ENCODE measurements at places on chromosomes 3 and 15. TPM values are rescaled to one million over a fixed set of nuclear protein-coding genes. Genes with fewer than 3 reads are reported as not detected.

Gene FMN1
- 0.90 TPM for polyA plus RNA-seq

Gene GLDN
- polyA plus RNA-seq: 0.43 TPM

Gene GRM7
- not detected for polyA plus RNA-seq

- DNase-seq: no peak
Measured at GRCh38 chr3:23991683-23992628, 46.9 kb downstream of the NR1D2 start.

DNA sequence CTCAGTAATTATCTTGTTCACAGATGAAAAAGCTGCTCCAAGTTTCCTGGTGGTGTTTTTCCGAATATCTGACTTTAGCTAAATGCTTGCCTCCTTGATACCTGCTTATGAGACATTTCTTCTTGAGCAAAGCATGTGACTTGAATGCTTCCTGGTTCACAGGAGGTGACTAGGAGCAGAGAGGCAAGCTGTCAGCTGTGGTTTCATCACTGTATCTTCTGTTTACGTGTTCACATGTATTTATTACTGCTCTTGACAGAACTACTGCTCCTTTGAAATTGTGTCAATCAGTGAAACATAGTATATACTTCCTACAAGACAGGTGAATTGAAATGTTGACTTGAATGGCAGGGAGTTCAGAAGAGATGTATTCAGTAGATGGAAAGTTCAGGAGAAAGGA lies 8.9 kb upstream of the SPPL2A start:
- no peak for DNase-seq

DNA sequence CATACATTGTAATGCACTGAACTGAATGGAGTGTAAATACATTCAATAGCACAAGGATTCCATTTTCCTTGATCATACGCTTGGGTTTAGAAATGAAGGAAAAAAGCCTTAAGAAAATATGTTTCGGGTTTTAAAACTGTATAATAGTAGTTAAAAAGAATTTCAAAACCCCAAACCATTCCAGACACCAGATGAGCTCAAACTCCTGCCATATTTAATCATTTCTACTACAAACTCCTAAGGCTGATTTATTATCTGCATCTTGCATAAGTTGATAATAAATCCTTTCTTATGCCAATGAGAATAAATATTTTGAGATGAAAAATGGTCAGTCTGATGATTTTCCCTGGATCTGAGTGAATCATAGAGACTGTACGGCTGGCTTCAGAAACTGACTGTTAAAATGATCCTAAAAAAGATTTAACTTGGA lies 51.0 kb downstream of the NR1D2 start:
- no peak for DNase-seq

DNA sequence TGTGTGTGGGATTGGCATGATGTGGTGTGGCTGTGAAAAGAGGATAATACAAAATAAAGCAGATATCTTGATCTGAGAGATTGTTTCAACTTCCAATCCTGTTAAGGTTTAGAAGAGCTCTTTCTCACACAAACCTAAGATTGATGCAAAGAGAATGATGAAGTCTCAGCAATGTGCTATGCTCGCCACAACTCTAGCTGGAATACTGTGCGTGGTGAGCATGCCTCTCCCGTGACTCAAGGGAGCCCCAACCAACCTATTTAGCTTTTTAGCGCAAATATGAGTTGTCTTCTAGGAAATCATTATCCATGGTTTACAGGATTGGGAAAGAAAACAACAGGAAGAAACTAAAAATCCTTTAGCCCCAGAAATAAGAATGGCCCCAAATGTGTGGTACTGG lies 28.5 kb downstream of the BTLA start:
- no peak for DNase-seq

DNA sequence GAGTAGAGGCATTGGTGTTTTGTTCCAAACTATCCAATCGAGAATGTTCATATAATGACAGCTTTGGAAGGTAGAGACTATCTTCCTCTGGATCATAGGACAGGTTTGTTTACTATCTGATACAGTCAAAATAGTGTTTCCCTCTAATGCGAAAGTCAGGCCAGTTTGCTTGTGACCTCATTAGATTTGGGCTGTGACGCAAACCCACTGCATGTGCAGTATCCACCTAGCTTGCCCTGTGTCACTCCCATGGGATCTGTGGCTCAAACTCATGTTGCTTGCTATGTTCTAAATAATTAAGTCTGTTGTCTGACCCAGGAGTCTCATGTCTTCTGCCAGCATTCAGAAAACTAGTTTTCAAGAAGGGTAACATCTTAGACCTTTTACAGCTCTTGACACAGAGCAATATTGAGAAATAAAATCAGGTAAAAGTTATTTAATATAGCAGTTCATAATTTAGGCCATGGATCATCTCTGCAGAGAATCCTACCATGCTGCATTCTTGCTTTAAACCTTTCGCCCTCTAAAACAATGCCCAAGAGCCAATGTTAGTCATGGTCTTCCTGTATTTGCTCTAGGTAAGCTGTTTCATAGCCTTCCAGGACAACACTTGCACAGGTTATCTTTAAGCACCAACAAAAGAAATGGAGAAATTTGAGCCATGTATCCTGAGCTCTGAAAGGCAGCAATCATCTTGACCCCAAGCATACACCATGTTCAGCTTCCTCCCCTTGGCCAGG lies 26.4 kb downstream of the NIT2 start:
- DNase-seq: no peak
